Neural progenitor cell (in vitro differentiated cells): ENCODE measurements at places on chromosomes 5 and 9. TPM values are rescaled to one million over a fixed set of nuclear protein-coding genes. Genes with fewer than 3 reads are reported as not detected.

DNA sequence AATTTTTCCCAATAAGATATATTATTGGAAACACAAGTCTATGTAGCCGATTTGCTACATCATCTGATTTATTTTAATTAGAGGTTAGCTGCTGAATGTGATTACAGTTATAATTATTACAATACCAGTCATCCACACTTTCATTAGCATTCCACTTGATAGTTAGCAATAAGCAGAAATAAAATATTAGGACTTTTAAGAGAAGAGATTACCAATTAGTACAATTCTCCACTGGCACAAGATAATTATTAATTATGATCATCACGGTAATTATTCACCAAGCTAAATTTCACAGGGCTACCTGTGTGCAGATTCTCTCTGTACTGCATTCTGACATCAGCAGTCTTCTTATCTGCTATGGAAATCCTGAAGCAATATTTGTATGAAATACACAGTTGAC, 474.7 kb downstream of the TLE4 start:
- H3K4me3 ChIP-seq = no peak overlapping the region
- peaks cover 11% of the 10 kb centered on the region for H3K4me1 ChIP-seq
- DNase-seq = no peak
- H3K36me3 ChIP-seq = no peaks in the 10 kb centered on the region
- no peak overlapping the region for H3K27ac ChIP-seq

Gene PDCD1LG2
- total RNA-seq = not detected in 2 replicates

Gene ZNF483
- total RNA-seq = 26.9 and 30.7 TPM in 2 replicates

DNA sequence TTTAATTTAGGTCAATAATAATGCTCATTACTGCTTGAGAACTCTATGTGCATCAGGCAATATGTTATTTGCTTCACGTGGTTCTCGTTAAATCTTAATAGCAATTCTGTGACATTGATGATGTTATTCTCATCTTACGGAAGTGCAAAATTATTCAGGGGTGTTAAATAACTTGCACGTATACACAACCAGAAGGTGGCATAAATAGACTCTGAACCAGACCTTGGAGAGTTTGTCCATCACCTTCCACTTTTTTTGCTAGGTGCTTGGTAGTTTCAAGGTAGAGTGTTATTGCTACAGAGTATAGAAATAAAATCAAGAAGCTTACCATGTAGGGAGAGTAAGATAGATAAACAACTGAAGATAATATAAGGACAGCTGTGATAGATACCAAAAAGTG, 23.6 kb upstream of the TNFAIP8 start:
- H3K27ac ChIP-seq = no peak overlapping the region
- no peak overlapping the region for H3K4me3 ChIP-seq

DNA sequence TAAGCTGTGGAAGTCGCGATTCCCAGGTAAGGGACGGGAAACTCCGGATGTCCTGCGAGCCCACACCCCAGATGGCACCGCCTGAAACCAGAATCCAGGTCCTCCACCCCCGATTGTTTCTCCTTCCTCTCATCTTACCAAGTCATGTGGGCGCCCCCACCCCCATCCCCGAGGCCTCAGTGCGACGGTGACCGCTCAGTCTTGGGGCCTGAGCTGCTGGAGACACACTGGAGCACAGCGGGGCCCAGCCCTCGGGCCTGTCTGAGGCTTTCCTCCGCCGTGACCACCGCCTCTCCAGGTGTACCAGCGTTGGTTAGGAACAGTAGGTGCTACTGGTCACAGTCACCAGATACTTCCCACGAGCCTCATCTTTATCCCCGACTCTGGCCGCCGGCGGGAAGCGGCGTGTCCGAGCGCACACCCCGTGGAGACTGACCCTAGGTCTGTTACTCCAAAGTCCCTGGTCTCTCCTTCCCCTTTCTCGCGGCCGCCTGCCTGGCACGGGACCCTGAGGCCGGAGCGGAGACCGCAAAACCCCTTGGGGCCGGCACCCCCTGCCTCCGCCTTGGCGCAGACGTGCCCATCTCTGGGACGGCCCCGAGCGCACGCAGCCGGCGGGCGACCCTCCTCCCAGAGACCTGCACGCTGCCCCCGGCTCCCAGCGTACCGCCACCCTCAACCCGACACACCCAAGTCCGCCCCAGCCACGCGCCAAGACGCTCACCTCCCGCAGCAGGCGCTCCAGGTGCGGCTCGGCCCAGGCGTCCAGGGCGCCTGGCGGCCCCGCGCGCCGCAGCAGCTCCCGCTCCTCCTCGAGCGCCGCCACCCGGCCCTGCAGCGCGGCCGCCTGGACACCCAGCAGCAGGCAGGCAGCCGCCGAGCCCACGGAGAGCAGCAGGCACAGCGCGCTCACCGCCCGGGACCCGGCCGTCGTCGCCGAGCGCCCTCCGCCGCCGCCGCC, 733 bp downstream of the COL23A1 start:
- no peak overlapping the region for H3K27ac ChIP-seq
- H3K4me3 ChIP-seq = peak overlapping the region; percentile 63
- peak; percentile 82 for DNase-seq
- peaks cover 11% of the 10 kb centered on the region for H3K4me1 ChIP-seq
- no peaks in the 10 kb centered on the region for H3K36me3 ChIP-seq

DNA sequence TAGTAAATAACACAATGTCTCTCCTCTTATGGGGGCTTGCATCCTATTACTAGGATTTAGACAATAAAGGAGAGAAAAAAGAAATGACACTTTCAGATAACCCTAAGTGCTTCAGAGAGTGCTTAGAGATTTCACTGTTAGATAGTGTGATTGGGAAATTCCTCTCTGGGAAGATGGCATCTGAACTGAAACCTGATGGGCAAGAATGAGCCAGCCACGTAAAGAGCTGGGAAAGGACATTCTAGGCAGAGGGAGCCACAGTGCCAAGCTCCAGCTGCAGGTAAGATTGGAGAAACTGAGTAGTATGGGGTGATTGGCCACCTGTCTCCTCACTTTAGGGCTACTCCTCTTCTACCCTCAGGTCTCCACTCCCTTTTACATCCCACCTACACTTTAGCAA, 14.5 kb downstream of the CDO1 start:
- no peaks in the 10 kb centered on the region for H3K4me1 ChIP-seq
- H3K27ac ChIP-seq = no peak overlapping the region

DNA sequence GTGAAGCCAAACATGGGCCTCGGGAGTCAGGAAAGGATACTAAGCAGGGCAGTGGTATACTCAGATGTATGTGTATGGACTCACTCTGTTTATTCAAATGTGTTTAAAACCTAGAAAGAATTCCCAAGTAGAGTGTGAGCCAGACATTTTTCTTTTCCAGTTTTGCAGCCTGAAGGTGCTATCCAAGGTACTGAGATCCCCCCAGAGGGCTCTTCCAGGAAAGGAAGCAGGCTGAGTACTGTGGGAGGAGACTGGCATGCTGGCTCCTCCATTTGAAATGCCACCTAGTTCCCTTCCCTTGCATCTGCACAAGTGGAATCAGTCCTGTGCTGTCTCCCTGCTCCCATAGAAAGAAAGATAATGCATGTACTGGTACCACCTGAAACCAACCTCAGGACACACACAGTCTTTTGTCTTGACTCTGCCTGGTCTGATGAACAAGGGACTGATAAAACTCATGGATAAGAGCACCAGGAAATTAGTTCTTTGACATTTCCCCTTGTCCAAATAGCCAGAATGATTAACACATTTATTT, 85.9 kb downstream of the HRH2 start:
- no peaks in the 10 kb centered on the region for H3K4me1 ChIP-seq
- no peaks in the 10 kb centered on the region for H3K27me3 ChIP-seq
- H3K4me3 ChIP-seq = no peak overlapping the region
- H3K36me3 ChIP-seq = no peaks in the 10 kb centered on the region

GRCh38 chr5:76547242-76547890, 75.8 kb downstream of the F2RL2 start:
- H3K27ac ChIP-seq = no peak overlapping the region
- no peaks in the 10 kb centered on the region for H3K27me3 ChIP-seq
- H3K4me1 ChIP-seq = no peaks in the 10 kb centered on the region
- H3K4me3 ChIP-seq = no peak overlapping the region
- no peak for DNase-seq

Gene PCDHB14
- 7.2 and 7.4 TPM in 2 replicates for total RNA-seq

DNA sequence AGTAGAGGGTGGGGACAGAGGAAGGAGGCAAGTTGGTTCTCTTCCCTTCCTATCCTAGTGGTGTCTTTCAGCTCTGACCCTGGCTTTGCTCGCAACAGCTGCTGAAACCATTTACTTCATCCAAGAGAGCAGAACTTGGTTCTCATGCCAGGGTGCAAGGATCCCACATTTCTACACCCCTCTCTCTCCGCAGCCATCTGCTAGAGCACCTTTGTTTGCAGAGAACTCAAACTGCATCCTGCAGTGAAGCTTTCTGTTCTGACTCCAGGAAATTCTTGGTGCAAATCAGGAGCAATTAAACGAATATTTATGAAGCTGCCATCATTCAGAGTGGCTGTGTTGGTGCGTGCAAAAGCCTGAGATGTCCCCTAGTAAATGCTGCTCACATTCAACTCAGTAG, 31.9 kb downstream of the NEUROG1 start:
- no peaks in the 10 kb centered on the region for H3K36me3 ChIP-seq
- no peak overlapping the region for H3K4me3 ChIP-seq
- no peak overlapping the region for H3K27ac ChIP-seq
- peaks cover 16% of the 10 kb centered on the region for H3K4me1 ChIP-seq
- H3K27me3 ChIP-seq = peaks cover 100% of the 10 kb centered on the region

DNA sequence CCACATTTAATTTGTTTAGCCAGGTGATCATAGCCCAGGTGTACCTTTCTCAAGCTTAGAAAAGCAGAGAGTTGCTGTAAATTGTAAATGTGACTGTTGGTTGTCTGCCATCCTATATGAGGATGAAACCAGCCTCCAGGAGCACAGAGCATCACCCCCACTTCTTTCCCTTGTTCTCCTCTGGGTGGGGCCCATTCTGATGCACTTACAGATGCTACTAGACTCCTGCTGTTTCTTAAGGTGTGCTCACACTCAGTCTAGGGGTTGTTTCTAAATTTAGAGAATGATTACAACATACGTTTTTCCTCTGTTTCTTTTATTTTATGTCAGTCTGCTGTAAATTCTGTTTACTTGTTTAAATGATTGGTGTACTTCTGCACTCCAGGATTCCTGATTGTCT, 10.5 kb downstream of the PTCD2 start:
- DNase-seq = no peak
- no peaks in the 10 kb centered on the region for H3K4me1 ChIP-seq
- no peak overlapping the region for H3K4me3 ChIP-seq
- no peaks in the 10 kb centered on the region for H3K27me3 ChIP-seq
- peaks cover 3% of the 10 kb centered on the region for H3K36me3 ChIP-seq
